ENCODE measurements at places on chromosomes 12 and 14.

GRCh38 chr12:42130672-42131402, 13.8 kb downstream of the GXYLT1 start:
- peak; percentile 76 for DNase-seq

GRCh38 chr12:131536337-131536736, 174.6 kb upstream of the SFSWAP start:
- no peak for DNase-seq

DNA sequence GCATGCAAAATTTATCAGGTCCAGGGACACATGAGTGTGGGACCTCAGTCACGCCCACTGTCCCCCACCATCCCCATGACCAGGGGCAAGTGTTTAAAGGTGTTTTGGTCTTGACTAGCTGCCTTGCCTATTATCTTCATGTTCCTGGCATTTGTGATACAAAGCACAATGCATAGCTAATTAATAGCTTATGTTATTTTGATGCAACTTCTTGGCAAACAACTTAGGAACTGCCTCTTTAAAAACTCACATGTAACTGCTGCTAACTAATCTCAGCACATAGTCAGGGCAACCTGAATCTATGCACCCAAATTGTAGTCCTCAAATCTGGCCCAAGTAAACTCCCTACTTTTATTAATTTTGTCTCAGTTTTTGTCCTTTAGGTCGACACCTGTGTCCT, 7.4 kb upstream of the OR6J1 start:
- peak; percentile 70 for DNase-seq

DNA sequence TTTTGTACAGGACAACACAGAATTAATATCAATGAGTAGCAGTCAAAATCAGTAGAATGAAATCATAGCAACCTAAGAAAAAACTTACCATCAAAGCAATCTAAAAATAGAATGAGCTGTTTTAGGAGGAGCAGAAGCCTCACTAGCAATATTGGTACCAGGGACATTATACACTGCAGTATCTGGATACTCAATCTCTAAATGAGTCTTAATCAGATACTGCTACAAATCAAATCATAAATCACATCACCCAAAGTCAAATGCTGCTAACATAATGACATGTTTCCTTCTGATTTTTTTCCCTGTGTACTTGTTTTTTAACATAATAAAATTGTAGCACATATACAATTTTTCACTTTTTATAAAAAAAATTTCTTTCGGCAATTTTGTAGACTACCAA, 8.0 kb downstream of the RPS29 start:
- no peak for DNase-seq

- peak; percentile 92 for DNase-seq
Measured at GRCh38 chr14:30270200-30271161, 288.5 kb upstream of the G2E3 start.

GRCh38 chr12:104603545-104603973, 146.8 kb downstream of the CHST11 start:
- DNase-seq: no peak

DNA sequence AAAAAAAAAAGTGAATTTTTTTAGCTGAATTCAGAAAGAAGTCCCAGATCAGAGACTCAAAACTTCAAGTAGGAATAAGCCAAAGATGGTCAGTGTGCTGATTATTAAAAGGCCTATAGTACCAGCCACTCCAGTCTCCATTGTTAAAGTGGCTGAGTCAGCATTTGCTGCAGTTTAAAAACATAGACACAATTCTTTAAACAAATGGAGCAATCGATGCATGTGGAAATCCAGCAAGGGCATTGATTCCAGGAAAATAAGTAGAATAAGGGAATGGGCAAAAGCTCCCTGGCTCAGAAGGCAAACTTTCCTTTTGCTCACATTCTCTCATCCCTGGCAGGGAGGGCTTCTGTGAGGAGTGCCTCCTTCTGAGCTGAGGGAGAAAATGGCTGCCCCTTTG, 317.6 kb downstream of the LRIG3 start:
- DNase-seq: no peak

- no peak for DNase-seq
Measured at GRCh38 chr12:121513464-121514183, 67.2 kb downstream of the KDM2B start.

- DNase-seq: no peak
Measured at GRCh38 chr12:123077298-123078119, 73.4 kb downstream of the PITPNM2 start.

- DNase-seq: no peak
Measured at GRCh38 chr14:28196878-28197277, 569.7 kb upstream of the FOXG1 start.

DNA sequence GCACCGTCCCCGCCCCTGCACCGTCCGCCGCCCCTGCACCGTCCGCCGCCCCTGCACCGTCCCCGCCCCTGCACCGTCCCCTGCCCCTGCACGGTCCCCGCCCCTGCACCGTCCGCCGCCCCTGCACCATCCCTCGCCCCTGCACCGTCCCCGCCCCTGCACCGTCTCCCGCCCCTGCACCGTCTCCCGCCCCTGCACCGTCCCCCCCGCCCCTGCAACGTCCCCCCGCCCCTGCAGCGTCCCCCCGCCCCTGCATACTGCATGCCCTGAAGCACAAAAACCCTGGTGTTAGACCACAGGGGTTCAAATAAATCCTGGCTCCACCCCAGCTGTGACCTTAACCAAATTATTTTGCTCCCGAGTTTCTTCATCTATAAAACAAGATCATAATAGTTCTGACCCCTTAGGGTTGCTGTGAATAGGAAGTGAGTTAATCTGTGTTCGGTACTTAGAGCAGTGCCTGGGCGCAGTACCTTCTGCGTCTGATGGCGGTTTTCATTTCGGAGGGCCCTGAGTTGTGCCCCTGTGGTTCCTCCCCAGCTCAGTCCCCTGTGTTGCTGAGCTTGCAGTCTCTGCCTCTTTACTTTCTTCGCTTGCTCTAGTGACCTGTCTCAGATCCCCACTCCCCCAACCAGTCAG, 38.1 kb downstream of the ESRRB start:
- DNase-seq: no peak
